ENCODE measurements at places on chromosomes 13 and 19.
A peak's percentile ranks its signal among the peaks of the same experiment; 100 is the strongest.

- DNase-seq, result no peak
These were observed 6.7 kb upstream of the JUND start for GRCh38 chr19:18287836-18288772.

DNA sequence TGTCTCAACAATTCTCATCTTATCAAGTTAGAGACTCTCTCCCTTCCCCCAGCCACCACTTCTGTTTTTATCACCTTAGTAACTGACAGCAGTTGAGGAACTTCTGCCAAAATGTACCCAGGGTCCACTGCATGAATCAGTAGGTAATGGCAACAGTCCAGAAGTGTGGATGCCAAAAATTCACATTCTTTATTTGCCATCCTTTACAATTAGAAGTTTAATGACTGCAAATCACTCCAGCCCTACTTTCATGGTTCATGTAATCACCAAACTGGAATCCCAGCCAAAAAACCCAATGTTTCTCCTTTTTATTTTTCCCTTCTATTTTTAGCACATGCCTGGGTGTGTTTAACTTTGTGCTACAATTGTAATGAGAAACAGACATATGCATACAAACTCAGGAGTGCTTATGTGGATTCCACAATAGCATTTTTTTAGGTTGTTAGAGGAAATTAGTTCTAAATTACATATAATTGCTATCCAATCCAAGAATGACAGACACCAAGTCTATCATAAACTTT lies 243.5 kb downstream of the RGCC start:
- DNase-seq, result no peak

DNA sequence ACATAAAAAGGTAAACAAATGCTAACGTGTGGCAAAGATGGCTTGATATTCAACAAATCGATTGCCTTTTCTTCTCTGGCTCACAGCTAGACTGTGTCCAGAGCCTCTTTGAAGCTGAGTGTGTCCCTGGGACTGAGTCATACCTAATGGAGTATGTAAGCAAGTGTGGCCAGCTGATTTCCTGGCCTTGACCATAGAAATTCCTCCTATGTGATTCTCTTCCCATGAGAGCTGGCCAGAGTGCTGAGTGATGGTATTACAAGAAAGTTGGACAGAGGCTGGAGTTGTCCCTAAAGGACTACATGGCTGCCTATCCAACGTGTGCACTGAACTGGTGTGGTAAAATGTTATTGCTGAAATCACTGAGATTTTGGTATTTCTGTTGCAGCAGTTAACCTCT lies 320.1 kb upstream of the SLC10A2 start:
- DNase-seq, result no peak

GRCh38 chr19:7928741-7929701 lies 3.1 kb upstream of the CTXN1 start:
- DNase-seq, result peak; percentile 41
